ENCODE measurements at places on chromosomes 16 and 17. TPM values are rescaled to one million over a fixed set of nuclear protein-coding genes. Genes with fewer than 3 reads are reported as not detected.

The C17orf78 gene
- not detected for total RNA-seq

The CACNA1G gene
- total RNA-seq, result not detected

The RNF166 gene
- 369 TPM for total RNA-seq

The PRPF8 gene
- 543 TPM for total RNA-seq

DNA sequence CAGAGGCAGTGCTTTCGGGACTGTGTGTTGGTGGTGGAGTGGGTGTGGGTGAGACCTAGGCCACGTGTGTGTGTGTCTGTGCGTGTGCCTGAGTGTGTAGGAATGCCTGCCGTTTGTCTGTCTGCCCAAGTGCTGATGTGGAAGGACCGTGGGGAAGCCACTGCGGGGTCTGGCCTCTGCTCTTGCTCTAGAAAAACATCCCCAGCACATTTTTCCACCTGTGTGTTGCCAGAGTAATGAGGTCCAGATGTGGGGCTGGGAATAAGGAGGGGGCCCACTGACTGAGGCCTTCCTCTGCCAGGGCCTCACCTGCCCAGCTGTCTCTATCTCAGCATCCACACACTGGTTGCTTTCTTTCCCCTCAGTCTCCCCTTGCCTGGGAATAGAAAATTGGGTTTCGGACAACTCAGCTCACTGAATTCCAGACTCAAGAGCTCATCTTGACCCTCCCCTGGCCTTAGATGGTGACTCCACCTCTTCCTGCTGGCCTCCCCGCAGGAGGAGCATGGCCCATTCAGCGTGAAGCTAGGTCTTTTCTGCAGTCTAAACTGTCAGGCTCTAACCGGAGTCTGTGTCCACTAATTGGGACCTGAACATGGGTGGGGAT, 7.6 kb downstream of the SGCA start:
- H3K36me3 ChIP-seq, result no peaks in the 10 kb centered on the region
- no peaks in the 10 kb centered on the region for H3K27me3 ChIP-seq
- no peak overlapping the region for H3K27ac ChIP-seq
- H3K4me3 ChIP-seq, result no peak overlapping the region
- H3K4me1 ChIP-seq, result no peaks in the 10 kb centered on the region

GRCh38 chr16:65375651-65376050, 253.8 kb upstream of the CDH11 start:
- DNase-seq, result no peak
- no peaks in the 10 kb centered on the region for H3K27me3 ChIP-seq
- H3K4me1 ChIP-seq, result no peaks in the 10 kb centered on the region
- H3K36me3 ChIP-seq, result no peaks in the 10 kb centered on the region
- H3K27ac ChIP-seq, result no peak overlapping the region

DNA sequence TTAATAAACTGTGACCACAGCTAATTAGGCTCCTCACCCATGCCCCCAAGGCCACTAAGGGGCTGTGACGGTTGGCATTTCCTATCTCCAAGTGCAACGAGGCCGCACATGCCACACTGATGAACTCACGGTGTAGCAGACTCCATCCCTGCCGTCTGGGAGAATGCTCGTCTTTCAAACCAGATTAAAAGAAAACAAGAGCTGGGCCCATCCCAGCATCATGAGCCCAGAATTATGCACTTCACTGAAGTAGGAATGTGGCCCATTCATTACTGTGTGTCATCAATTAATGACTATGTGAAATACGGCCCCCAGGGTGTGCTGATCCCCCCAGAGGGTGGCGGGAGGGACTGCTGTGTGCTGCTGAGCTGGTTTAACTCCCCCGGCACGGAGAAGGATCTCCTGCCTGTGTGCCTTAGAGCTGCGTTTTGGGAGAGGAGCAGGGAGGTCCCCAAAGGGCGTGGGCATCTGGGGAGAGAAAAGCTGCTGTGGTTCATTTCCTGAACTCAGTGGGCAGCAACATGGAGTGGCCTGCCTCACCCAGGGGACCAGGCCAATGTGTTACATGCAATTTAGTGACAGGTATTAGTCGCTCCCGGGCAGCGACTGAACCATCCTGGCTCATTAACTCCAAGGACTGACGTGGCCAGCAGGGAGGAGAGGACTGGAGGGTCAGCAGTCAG, 194.5 kb downstream of the FOXL1 start:
- H3K4me1 ChIP-seq, result no peaks in the 10 kb centered on the region
- H3K36me3 ChIP-seq, result no peaks in the 10 kb centered on the region
- no peak overlapping the region for H3K4me3 ChIP-seq
- no peak overlapping the region for H3K27ac ChIP-seq
- peaks cover 28% of the 10 kb centered on the region for H3K27me3 ChIP-seq
- DNase-seq, result no peak

DNA sequence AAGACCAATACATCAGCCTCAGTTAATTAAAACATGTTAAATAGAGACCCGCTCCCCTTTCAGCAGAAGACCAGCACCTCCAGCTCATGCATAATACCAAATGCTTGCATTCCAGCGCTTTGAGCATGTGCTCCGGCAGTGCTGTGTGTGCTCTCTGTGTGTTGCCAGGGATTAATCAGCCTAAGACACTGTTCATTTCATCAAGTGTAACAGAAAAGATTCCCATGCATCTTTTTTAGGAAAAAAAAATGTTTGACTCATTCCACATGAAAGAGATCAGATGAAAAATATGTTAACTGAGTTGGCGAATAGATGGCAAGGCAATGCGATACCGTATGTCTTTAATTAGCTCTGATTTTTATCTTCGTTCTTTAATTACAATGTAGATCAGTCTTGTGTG, 187.6 kb downstream of the RPTOR start:
- DNase-seq, result no peak
- H3K36me3 ChIP-seq, result peaks cover 4% of the 10 kb centered on the region
- no peaks in the 10 kb centered on the region for H3K27me3 ChIP-seq
- no peak overlapping the region for H3K27ac ChIP-seq

- DNase-seq, result no peak
- H3K4me1 ChIP-seq, result no peaks in the 10 kb centered on the region
- no peak overlapping the region for H3K4me3 ChIP-seq
- H3K36me3 ChIP-seq, result no peaks in the 10 kb centered on the region
- H3K27me3 ChIP-seq, result no peaks in the 10 kb centered on the region
- H3K27ac ChIP-seq, result no peak overlapping the region
These were observed 498.3 kb upstream of the EEF2KMT start for GRCh38 chr16:5595849-5596248.

DNA sequence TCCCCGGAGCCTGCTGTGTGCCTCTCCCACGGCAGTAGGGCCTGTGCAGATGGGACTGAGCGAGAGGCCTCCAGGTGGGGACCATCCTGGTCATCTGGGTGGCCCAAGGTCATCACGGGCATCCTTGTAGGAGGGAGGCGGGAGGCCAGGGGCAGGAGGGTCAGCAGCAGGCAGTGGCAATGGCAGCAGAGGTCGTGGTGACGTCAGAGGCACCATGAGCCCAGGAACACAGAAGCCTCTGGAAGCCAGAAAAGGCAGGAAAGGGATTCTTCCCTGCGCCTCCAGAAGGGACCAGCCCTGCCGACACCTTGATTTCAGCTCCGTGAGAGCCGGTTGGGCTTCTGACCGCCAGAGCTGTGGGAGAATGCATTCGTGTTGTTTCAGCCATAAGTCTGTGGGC, 190.3 kb downstream of the BANP start:
- H3K4me3 ChIP-seq, result no peak overlapping the region
- no peak for DNase-seq
- H3K4me1 ChIP-seq, result no peaks in the 10 kb centered on the region
- no peak overlapping the region for H3K27ac ChIP-seq

DNA sequence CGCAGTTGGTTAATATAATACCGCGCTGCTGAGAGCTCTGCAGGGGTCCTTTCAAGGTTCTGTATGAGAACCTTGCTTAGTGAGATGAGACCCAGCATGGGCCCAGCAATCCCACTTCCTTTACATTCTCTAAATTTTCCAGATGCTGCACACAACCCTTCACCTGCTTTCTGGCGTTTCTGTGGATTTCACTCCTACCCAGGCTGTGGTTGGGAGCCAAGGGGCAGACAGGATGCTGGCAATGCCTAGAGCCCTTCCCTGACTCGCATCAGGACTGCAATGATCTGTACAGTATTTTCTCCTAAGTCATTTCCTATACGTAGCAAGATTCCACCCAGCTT, 10.1 kb upstream of the PIPOX start:
- no peaks in the 10 kb centered on the region for H3K36me3 ChIP-seq
- H3K27me3 ChIP-seq, result peaks cover 3% of the 10 kb centered on the region
- no peaks in the 10 kb centered on the region for H3K4me1 ChIP-seq
- DNase-seq, result no peak

DNA sequence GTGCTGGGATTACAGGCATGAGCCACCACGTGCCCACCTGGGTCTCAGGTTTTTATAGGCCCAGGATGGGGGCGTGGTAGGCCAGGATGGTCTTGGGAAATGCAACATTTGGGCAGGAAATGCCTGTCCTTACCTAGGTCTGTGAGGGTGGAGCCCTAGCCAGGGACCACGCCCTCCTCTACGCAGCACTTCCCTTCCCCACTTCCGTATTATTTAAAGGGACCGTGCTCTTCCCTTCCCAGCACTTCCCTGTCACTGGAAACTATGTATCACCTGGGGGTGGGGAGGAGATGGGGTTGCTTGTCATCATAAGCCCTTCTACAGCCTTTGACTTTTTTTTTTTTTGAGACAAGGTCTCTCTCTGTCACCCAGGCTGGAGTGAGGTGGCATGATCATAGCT, 238.9 kb upstream of the NLRP1 start:
- no peak for DNase-seq
- no peak overlapping the region for H3K4me3 ChIP-seq
- no peaks in the 10 kb centered on the region for H3K4me1 ChIP-seq
- no peaks in the 10 kb centered on the region for H3K36me3 ChIP-seq
- no peak overlapping the region for H3K27ac ChIP-seq

DNA sequence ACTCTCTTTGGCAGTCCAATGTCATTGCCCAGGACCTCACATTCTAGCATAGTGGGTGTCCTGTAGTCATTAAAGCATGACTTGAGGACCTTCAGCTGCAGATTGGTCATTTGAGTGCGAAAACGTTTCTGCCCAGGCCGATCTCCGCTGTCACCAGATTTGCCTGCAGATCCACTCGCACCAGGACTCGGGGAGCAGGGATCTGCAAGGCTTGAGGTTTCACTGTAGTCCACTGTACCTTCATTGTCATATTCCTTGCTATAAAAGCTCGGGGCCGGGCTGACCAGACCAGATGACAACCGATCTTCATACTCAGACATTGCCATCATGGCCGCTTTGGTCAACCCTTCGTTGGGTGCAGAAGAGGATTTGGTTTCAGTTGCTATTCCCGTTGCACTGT, 254.2 kb downstream of the ZFHX3 start:
- no peaks in the 10 kb centered on the region for H3K4me1 ChIP-seq
- no peak for DNase-seq
- no peaks in the 10 kb centered on the region for H3K36me3 ChIP-seq
- H3K4me3 ChIP-seq, result no peak overlapping the region
- no peak overlapping the region for H3K27ac ChIP-seq
- H3K27me3 ChIP-seq, result no peaks in the 10 kb centered on the region

GRCh38 chr17:10316801-10317542, 55.8 kb downstream of the MYH13 start:
- no peak overlapping the region for H3K4me3 ChIP-seq
- peaks cover 12% of the 10 kb centered on the region for H3K27me3 ChIP-seq
- H3K27ac ChIP-seq, result no peak overlapping the region
- peaks cover 4% of the 10 kb centered on the region for H3K4me1 ChIP-seq
- no peaks in the 10 kb centered on the region for H3K36me3 ChIP-seq
- peak; percentile 42 for DNase-seq

GRCh38 chr17:77233635-77234334, 93.0 kb downstream of the SEC14L1 start:
- no peak overlapping the region for H3K27ac ChIP-seq
- H3K4me1 ChIP-seq, result no peaks in the 10 kb centered on the region
- no peak for DNase-seq
- no peak overlapping the region for H3K4me3 ChIP-seq
- no peaks in the 10 kb centered on the region for H3K27me3 ChIP-seq

DNA sequence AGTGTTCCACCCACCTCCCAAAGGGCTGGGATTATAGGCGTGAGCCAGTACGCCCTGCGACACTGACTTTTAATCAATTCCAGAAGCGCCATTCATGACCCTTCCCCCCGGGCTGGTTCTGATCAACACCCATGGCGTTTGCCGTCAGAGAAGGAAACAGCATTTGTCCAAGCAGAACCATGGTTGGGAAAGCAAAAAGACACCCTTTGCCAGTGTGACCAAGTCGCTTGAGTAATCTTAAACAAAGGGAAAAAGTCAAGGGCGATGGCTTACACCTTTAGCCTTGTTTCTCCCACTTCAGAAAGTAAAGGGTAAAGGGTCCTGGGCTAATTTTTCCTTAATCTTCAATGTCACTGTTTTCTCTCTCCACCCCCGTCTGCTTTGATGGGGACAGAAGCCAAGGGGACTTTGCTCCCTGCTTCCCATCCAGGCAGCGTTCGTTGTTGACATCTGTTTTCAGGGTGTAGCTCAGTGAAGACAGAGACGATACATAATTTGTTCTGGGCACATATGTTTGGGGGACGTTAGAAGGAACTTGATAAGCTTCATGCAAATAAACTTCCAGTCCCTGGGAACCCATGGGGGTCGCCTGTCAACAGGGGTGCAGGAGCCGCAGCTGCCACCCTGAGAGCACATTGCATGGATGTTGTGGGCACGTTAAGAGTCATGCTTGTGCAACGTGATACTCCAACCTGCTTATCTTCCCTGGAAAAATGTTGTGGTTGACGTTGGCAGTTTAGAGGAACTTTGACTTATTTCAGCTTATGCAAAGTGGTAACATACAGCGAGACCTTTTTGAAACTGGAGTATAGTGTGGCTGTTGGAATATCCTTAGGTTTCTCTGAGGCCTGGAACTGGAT, 50.6 kb upstream of the TANGO6 start:
- H3K36me3 ChIP-seq, result no peaks in the 10 kb centered on the region
- H3K4me3 ChIP-seq, result no peak overlapping the region
- DNase-seq, result no peak
- no peak overlapping the region for H3K27ac ChIP-seq

- H3K27ac ChIP-seq, result no peak overlapping the region
- H3K36me3 ChIP-seq, result no peaks in the 10 kb centered on the region
- H3K4me3 ChIP-seq, result no peak overlapping the region
These were observed 13.0 kb upstream of the ZCCHC14 start for GRCh38 chr16:87505834-87506233.

- no peak overlapping the region for H3K27ac ChIP-seq
- no peaks in the 10 kb centered on the region for H3K36me3 ChIP-seq
- H3K4me1 ChIP-seq, result no peaks in the 10 kb centered on the region
- H3K27me3 ChIP-seq, result no peaks in the 10 kb centered on the region
These were observed 58.8 kb downstream of the SF3B3 start for GRCh38 chr16:70582280-70582978.

- peaks cover 5% of the 10 kb centered on the region for H3K27me3 ChIP-seq
- no peaks in the 10 kb centered on the region for H3K36me3 ChIP-seq
- H3K27ac ChIP-seq, result no peak overlapping the region
- no peak for DNase-seq
- H3K4me3 ChIP-seq, result no peak overlapping the region
These were observed 8.8 kb upstream of the KRT31 start for GRCh38 chr17:41406205-41406604.

DNA sequence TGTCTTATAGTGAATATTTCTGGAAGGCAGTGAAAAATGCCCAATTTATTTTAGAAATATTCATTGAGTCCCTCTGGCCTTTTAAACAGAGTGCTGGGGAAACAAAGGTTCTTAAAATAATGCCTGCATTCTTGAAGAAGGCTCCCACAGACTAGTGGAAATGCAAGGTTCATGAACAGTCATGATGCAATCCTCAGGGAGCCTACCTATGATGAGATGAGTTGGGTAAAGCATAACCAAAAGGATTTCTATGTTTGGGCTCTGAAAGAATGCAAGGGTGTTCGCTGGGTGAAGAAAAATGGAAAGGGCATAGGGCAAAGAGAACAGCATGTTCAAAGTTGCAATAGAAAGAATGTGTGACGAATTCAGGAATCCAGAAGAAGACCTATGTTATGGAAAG, 214.5 kb upstream of the MAF start:
- no peak overlapping the region for H3K27ac ChIP-seq
- DNase-seq, result no peak
- H3K4me1 ChIP-seq, result no peaks in the 10 kb centered on the region
- no peak overlapping the region for H3K4me3 ChIP-seq
- no peaks in the 10 kb centered on the region for H3K27me3 ChIP-seq

All from T-cell (primary cell).